MV-4-11 (cell line): ENCODE measurements at places on chromosomes 2 and 18.
A peak's percentile ranks its signal among the peaks of the same experiment; 100 is the strongest.

GRCh38 chr2:31196622-31197021 is 20.7 kb downstream of the CAPN14 start:
- no peak for DNase-seq

DNA sequence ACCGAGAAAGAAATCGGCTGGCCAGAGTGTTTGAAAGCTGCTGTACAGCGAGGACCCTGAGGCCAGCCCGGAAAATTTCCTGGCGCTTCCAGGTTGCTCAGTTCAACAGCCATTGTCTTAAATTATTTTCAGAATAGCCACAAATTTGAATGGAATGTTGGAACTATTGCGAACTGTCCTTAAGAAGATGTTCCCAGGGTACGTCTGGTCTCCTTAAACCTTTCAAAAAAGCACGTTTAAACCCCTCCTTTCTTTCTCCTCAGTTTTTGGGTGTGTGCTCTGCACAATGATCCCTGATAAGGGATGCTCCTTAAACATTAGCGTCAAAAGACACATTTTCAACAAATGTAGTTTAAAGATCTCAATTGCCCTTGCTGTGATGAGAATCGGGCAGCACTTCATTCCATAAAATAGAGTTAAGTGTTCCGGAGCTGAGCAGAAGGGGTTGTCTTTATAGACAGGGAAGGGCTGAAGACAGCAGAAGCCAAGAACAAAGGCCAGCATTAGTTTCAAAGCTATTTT is 14.5 kb upstream of the LPIN2 start:
- DNase-seq, result no peak

- peak; percentile 1 for DNase-seq
Observed at GRCh38 chr2:187906021-187906420, 351.8 kb upstream of the TFPI start.

- DNase-seq, result no peak
Observed at GRCh38 chr2:173196080-173196479, 120.4 kb downstream of the MAP3K20 start.
